ENCODE measurements at places on chromosomes 6 and 20.

GRCh38 chr6:163381118-163381756 is 33.3 kb upstream of the QKI start:
- DNase-seq: no peak

GRCh38 chr6:4103929-4104328 is 25.0 kb upstream of the FAM217A start:
- DNase-seq: no peak

DNA sequence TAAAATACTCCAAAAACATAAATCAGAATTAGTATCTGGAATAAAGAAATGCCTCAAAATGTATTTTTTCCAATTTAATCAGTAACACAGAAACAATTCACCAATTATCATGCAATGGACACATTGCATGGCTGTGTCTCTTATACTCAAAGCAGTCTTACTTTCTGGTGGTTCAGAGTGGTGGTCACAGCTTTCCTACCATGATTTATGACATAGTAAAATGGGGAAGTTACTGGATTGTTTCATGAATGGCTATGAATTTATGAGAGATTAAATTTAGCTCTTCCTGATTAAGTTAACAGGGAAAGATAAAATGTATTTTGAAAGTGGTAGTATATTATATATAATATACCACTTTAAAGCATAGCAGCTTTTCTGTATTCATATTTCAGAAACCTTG is 331.5 kb upstream of the MAP3K7 start:
- no peak for DNase-seq

DNA sequence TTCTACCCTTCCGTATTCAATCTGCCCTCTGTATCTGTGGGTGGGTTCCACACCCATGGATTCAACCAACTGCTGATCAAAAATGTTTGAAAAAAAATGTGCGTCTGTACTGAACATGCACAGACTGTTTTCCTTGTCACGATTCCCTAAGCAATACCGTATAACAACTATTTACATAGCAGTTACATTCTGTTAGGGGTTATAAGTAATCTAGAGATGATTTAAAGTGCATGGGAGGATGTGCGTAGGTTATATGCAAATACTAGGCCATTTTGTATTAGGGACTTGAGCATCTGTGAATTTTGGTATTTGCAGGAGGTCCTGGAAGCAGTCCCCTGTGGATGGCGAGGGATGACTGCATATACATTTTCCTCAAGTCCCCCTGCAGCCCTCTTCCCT is 486.9 kb downstream of the PREX1 start:
- no peak for DNase-seq

GRCh38 chr20:15036948-15037347 is 699.5 kb upstream of the FLRT3 start:
- no peak for DNase-seq

DNA sequence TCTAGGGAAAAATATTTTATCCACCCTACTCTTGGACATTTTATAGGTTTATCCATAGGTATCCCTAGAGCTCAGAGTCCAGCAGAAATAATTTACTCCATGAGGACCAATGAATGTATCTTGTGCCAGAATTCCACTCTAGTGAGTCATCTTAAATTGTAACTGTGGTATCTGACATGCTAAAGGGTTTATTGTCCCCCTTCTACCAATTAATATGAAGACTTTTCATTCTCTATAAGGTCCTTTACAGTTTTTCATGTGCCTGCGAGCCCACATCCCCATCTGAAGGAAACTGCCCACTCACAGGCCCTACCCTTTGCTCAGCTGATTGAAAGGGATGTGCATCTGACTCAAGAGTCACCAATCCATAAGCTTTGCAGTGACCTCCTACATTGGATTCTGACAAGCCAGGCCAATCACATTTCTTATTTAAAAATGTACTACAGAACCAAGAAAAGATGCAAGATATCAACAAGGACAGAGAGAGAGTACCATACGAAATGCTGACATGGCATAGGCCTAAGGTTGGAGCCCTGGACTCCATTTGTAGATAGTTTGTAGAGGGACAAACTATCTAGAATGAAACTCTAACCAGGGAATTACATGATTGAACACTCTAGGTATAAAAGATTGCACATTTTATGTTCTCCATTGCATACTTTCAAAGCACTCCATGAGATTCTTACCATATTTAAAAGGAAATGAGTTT is 93.4 kb upstream of the DEFB112 start:
- no peak for DNase-seq

- DNase-seq: no peak
Observed at GRCh38 chr6:72446430-72446829, 175.4 kb upstream of the KCNQ5 start.

- no peak for DNase-seq
Observed at GRCh38 chr6:78614961-78615360, 252.4 kb upstream of the IRAK1BP1 start.

DNA sequence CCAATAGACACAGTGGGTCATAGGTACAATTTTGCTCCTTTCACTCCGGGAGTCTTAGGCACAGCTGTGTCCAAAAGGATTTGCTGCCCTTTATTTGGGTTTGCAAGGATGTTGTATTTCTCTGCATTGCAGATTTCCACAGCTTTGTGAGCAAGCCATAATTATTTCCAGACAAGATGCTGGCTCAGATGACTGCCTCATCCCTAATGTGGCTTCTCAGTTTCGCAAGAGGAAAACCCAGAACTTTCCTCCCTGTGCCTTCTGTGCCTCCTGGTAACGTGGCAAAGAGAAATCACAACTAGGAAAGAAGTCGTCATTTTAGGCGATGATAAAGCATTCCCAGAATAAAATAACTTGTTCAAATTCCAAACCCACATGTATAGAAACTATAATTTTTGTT is 33.7 kb downstream of the FAM50B start:
- DNase-seq: no peak

- DNase-seq: no peak
Observed at GRCh38 chr20:10332656-10333415, 101.2 kb downstream of the MKKS start.

DNA sequence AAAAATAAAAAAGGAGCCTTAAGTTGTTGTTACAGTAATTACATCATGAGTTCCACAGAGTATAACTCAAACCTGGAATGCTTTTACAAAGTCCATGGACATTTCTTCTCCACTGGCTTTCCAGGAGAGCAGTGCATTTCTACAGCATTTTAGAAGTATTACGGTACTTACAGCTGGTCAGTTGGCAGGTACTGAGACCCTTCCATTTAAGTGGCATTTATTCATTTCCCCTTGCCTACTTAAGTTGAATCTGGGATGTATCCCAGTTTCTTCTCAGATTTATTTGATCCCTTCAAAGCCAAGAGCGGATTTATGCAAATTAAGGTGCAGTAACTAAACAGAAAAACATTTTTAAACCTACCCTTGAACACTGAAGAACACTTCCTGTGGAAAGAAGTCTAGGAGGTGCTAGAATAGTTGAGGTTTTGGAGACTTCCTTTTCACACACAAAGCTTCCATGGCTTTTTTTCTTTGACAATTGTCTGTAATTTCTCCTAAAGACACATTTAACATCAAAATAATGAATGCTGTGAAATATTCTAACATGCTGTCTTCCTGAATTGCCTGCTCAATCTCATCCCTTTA is 3.4 kb downstream of the PRDM13 start:
- no peak for DNase-seq

GRCh38 chr6:39882531-39882899 is 51.7 kb downstream of the MOCS1 start:
- no peak for DNase-seq

DNA sequence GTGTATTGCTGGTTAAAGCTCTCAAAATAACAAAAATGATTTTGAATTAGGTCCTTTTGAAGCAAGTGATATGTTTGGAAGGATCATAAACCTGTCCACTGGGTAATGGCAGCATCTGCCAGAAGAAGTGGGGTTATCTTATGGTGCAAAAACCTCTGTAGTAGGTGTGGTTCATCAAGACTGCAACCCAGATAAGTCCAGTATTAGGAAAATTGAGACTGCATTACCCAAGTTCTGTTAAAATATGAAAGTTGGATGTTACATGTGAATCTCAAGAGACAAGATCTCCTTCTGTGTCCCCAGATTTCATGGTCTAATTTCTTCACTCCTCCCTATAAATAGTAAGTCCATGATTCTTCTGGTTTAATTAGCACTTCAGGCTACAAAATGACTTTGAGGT is 59.4 kb downstream of the RPRD1B start:
- DNase-seq: no peak

DNA sequence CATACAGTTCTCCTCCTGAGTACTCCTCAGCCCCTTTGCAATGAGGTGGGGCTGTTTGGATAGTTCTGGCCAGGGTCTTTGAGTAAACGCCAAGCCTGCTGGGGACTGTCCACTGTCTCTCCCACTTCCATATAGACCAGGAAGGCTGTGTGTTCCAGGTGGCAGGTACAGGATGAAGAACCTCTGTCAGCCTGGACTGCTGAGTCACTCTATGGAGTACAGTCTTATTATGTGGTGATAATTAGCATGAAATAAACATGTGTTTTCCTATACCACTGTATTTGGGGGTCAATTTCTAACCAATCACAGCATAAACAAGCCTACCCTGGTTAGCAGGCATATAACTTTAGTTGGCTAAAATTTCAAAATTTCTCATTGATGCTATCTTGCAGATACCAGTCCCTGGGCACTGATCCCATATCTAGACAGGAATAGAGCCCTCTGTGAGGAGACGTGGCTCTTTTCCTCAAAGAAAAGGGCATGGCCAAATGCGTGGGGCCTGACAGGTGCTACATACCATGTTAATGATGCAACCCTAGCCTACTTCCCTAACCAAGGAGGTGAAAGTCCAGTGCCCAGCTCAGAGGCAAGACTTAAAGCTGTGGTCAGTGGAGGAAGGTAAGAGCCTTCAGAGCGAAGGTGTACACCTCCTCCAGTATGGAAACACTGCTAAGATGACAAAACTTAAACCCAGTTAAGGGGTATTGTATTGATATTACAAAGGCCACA is 4.5 kb upstream of the ALDH8A1 start:
- DNase-seq: no peak

GRCh38 chr6:107460083-107460631 is 793 bp upstream of the PDSS2 start:
- no peak for DNase-seq

- no peak for DNase-seq
Observed at GRCh38 chr6:35136185-35136584, 5.0 kb downstream of the TCP11 start.

- no peak for DNase-seq
Observed at GRCh38 chr6:148524471-148524882, 181.8 kb downstream of the SASH1 start.

Measured in activated naive CD8-positive, alpha-beta T cell treated with anti-CD3 and anti-CD28 coated beads, Interleukin-2, amount 50 U/mL, for 24 hours (primary cell).